NCI-H1436 treated with DMSO at 0.1 percent for 48 hours (cell line): ENCODE measurements at places on chromosomes 5 and 9.

GRCh38 chr5:142325725-142326479 lies 1.1 kb upstream of the SPRY4 start:
- DNase-seq, result no peak

- DNase-seq, result no peak
Observed at GRCh38 chr9:94108584-94108983, 24.3 kb downstream of the PTPDC1 start.

- DNase-seq, result no peak
Observed at GRCh38 chr5:156326718-156327259, at the start of gene SGCD. Gene SGCD (plus strand): TSS chr5:156327164.

GRCh38 chr9:122246666-122247065 lies 17.9 kb upstream of the LHX6 start:
- DNase-seq, result no peak

GRCh38 chr9:92641092-92641809 lies 28.7 kb downstream of the IPPK start:
- no peak for DNase-seq

GRCh38 chr9:135533674-135534073 lies 12.3 kb upstream of the OBP2A start:
- DNase-seq, result no peak

DNA sequence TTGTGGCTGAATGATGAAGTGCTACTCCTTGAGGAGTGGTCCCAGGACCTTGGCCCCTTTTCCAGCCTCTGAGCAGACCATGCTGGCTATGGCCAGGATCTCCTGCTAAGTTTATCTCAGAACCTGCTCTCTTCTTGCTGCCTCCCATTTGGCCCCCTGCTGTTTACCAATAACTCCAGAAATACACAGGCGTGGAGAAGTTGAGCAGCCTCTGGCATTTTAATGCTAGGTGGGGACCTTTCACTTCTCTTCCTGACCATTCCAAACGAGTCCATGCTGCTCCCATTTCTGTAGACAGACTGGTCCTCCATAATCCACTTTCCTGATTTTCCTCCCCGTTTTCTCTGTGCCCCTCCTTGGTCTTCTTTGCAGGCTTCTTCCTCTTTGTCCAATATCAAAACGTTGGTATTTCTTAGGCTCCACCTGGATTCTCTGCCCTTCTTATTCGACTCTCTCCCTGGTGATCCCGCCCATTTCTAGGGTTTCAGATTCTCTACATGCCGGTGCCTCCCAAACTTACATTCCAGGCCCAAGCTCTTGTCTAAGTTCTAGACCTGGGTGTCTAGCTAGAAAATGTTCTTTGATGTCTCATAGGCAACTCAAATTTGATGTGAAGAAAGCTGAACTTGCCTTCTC lies 33.4 kb upstream of the TNFAIP8 start:
- no peak for DNase-seq

GRCh38 chr5:63958654-63959053 lies 3.6 kb downstream of the HTR1A start:
- no peak for DNase-seq

GRCh38 chr5:115551415-115551814 lies 6.8 kb upstream of the FEM1C start:
- DNase-seq, result no peak

DNA sequence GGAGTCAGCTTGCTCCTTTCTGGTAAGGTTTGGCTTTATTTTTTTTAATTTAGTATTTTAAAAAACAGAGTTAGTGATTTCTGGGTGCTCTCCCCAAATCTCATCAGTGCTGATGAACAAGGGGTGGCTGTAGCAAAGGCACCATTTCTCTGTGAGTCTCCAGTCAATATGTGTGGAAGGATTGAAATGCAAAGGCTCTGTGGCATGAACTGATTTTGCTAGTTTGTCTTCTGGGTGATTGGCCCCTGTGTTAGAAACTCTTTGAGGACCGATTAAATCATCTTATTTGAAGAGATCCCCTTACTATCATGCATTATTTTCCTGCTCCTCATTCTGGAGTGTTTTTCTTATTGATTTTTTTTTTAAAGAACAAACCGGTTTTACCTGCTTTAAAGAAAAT lies 596 bp downstream of the TEK start:
- DNase-seq, result no peak

DNA sequence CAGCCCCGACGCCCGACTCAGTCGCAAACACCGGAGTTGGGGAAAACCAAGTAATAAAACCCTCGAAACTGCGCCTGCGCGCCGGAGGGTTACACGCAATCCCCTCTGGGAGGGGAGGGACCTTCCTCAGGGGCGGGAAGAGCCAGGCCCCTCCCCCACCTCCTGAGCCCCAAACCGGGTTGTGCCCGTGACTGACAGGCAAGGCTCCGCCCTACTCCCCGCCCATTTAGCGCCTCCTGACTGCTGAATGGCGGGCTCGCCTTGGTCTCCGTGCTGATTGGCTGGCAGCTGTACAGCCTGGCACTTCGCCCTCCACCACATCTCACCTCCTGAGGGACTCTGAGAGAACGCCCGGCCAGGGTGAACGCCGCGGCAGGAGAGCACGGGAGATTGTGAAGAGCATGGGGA lies at the start of gene PRDM9:
PRDM9 (plus strand) TSS at position 332 of the 408 bp plus-strand sequence. CDS start 1,425 bp downstream, outside the sequence.
- peak; percentile 69 for DNase-seq

DNA sequence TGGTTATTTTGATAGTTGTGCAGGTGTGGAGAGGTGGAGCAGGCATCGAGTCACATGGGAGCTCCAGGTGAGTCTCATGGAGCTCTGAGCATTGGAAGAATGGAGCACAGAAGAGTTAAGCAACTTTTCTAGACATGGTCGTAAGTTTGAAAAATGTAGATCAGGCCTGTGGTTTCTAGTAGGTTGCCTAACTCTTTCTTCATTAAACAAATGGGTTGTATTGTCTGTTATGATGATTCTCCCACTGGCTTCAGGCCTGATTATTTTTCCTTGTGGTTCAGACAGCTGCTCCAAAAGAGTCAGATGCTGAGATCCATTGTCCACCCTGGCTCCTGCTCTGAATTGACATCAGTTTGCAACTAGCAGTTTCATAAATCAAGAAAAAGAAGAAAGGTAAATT lies 80.3 kb upstream of the RPS23 start:
- DNase-seq, result no peak

GRCh38 chr5:77452351-77452750 lies 39.8 kb downstream of the WDR41 start:
- DNase-seq, result no peak
